IPS DF 19.7 (cell line): ENCODE measurements at places on chromosomes 7 and 10.

- no peak for DNase-seq
These were observed 45.5 kb downstream of the CAMK2B start for GRCh38 chr7:44279731-44280505.

GRCh38 chr10:105063796-105064195 is 422.7 kb downstream of the SORCS3 start:
- peak; percentile 40 for DNase-seq

GRCh38 chr7:38753347-38753746 is 122.2 kb upstream of the AMPH start:
- DNase-seq = no peak

DNA sequence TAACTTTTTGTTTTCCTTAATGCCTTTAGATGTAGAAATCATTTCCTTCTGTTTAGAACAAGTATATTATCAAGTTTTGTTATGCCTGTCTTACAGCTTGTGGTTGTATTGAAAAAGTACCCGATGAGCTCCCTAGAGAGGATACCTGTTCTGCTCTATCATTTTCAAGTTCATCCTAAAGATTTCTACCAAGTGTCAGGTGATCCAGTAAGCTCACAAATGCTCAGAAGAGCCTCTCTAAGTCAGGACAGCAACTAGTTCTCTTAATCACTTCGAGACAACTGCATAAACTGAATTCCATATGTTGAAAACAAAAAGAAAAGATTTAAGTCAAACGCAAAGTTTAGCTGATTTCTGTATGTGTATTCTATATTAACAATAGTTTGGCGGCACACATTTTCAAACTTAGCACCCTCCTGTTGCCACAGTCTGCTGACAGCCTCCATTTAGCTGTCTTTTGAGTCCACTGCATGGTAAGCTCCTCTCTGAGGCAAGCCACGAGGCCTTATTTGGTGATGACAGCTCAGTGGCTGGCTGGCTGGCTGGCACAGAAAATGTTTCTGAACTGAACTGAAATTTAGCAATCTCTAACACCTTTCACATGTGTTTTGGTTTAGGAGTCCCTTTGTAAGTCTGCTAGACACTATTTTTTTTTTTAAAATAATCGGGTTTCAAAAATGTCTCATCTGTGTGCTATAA is 59.4 kb downstream of the SEMA3C start:
- no peak for DNase-seq

DNA sequence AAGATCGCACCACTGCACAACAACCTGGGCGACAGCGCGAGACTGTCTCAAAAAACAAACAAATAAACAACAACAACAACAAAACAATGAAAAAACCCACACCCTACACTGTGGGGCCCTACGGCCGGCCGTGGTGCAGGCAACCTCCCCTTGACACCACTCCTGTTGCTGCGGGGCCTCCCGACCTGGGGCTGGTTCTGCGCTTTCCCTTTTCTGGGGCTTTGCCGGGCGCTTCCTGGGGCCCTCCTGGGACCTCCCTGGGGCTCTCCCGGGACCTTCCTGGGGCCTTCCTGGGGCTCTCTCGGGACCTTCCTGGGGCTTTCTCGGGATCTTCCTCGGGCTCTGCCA is 46.6 kb downstream of the INSIG1 start:
- DNase-seq = no peak

- no peak for DNase-seq
These were observed 12.9 kb upstream of the ZMIZ1 start for GRCh38 chr10:79055892-79056291.

- DNase-seq = no peak
These were observed 4.5 kb upstream of the MGAM start for GRCh38 chr7:141991140-141991539.

DNA sequence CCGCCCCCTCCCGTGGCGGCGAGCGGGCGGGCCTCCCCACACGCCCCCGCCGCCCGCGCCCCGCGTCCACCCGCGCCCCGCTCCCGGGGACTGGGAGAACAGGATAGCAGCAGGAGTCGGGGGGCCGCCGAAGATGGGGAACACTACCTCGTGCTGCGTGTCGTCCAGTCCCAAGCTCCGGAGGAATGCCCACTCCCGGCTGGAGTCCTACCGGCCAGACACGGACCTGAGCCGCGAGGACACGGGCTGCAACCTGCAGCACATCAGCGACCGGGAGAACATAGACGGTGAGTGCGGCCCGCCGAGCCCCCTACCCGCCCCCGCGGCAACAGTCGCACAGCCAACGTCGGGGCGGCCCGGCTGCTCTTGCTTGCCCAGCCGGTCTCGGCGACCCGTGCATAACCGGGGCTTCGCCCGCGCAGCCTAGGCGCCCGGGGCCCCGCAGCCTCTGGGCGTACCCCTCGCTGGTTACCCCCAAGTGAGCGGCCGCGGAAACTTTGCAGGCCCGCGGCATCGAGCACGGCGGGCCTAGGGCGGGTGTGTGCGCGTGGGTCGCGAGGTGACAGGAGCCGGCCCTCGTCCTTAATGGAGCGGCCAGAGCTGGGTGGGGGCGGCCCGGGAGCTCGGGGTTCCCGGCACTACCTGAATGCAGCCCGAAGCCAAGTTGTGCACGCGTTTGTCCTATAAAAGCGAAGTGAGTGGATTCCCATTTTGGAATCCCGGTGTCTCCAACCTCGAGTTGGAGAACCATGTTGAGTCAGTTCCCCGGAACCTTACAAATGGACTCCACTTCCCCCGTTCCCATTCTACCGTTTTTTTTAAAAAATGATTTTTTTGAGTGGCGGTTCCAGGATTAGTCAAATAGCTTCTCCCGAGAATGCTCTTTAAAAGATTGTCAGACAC is 863 bp downstream of the CCNY start:
- no peak for DNase-seq

GRCh38 chr10:16195178-16195769 is 241.5 kb upstream of the PTER start:
- no peak for DNase-seq

- no peak for DNase-seq
These were observed 1138.5 kb upstream of the PHF14 start for GRCh38 chr7:9835199-9835598.

GRCh38 chr7:107172276-107173032 is 3.7 kb downstream of the HBP1 start:
- DNase-seq = no peak

GRCh38 chr10:88849234-88849633 is 2.4 kb downstream of the ANKRD22 start:
- no peak for DNase-seq

GRCh38 chr10:28155726-28156125 is 147.1 kb downstream of the MPP7 start:
- no peak for DNase-seq

DNA sequence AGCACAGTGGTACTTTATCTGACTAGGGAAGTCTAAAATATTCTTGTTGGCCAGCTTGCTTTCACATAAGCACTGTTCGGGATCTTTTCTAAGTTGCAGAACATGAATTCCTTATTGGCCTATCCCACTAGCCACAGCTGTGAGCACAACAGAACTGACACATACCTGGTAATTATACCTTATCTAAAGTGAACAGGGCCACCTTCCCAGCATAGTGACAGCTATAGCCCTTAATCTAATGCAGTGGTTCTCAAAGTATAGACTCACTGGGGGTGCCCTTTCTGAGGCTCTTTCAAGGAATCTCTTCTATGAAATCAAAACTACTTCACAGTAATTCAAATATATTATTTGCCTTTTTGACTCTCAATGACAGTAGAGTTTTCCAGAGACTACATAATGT is 184.7 kb upstream of the KAT6B start:
- no peak for DNase-seq

DNA sequence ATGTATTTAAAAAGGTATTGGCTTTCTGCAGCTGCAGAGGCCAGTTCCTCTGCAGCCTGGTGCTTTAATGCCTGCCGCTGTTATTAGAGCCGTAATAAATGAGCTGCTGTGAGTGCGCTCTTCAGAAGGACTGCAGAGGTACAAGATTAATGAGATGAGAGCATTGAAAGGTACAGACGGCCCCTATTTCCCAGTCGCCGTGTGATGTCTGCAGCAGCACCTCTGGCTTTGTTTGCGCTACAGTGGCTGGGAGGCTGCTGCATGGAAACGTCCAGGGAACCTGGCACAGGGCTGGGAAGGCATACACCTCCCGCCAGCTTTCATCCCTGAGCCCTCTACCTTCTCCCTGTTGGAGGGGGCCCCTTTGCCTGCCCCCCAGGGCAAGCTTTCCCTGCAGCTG is 383.8 kb upstream of the ZMIZ1 start:
- DNase-seq = no peak

DNA sequence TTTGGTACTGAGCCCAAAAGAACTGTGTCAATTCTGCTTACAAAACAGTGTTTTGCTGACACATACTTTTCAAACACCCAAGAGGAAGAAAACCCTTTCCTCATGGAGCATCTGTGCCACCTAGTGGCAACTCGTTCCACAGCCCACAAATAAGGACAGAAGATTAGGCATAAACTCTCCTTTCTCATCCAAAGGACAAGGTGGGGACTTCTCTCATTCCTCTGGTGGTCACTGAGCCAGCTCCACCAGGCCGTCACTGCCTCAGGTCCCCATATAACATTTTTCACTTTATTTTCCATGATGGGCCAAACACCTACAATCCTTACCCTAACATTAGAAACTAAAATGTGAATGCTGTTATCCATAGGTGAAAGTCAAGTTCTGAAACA is 76.9 kb downstream of the RNF216 start:
- peak; percentile 47 for DNase-seq

DNA sequence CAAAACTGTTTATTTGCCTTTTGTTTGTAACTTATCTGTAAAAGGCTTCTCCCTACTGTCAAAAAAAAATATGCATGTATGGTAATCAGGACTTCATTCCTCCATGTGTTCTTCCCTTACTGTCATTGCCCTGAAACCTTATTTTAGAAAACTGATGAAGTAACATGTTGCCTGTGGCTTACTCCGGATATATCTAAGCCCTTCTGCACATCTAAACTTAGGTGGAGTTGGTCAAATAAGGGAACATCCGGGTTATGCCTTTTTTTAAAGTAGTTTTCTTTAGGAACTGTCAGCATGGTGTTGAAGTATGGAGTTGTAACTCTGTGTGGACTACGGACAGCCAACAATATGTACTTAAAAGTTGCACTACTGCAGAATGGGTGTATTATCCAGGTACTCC is 6.2 kb downstream of the SAR1A start:
- DNase-seq = no peak

- DNase-seq = no peak
These were observed 7.9 kb downstream of the WEE2 start for GRCh38 chr7:141715794-141716689.

DNA sequence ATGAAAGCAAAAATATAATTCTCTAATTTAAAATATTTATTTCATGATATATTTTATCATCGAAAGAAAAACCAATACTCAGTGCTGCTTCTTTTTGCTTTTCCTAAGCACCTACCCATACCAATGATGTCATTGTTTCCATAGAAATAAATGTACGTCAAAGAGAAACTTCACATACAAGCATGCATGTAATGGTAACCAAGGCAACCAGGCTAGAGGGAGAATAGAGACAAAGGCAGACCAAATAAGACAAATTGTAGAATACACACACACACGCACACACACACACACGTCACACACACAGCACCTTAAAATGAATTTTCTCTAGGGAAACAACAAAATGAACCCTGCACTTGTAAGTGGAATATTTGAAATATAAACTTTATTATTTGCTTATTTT is 75.5 kb downstream of the MACC1 start:
- DNase-seq = no peak

- no peak for DNase-seq
These were observed 142.9 kb downstream of the EMX2 start for GRCh38 chr10:117685431-117685830.

- DNase-seq = no peak
These were observed 6.9 kb upstream of the PRKAG2 start for GRCh38 chr7:151883857-151884256.

GRCh38 chr7:105173586-105173985 is 159.6 kb downstream of the KMT2E start:
- DNase-seq = no peak

GRCh38 chr7:151379534-151380198 is 30.2 kb downstream of the WDR86 start:
- DNase-seq = no peak

- no peak for DNase-seq
These were observed 63.7 kb upstream of the CREB5 start for GRCh38 chr7:28348636-28349035.

DNA sequence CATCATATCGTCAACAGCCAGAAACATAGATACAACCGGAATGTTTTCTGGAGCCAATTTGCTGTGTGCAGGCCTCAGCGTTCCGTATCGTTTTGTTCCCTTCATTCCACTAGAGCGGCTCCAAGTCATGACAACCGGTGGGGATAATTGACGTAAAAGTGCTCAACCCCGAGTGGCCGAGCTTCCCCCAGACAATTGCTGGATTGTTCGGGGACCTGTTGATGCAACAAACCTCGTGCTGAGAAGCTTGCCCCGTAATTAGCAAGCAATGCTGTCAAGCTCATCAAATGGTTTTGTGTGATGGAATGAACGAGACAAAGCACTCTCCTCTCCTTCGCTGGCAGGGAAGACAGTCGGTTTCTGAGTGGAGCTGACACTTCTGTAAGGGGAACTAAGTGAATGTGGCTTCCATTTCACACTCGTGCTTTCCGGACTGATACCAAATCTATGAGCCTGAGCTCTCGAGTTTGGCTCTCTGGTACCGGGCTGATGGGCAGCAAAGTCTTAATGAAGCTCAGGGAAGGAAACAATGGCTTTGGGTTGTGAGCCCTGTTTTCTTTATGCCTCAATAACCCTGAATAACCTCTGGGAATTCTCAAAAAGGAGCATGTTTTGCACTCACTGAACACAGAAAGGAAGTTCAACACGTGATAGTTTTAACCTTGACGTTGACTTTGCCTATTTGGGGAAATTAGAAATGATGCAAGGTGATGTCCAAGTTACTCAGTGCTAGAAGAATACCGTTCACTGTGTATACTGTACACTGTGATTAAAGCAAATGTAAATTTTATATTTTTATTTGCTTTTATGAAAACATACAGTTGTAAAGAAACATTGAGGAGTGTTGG is 220.5 kb downstream of the BAMBI start:
- DNase-seq = no peak

DNA sequence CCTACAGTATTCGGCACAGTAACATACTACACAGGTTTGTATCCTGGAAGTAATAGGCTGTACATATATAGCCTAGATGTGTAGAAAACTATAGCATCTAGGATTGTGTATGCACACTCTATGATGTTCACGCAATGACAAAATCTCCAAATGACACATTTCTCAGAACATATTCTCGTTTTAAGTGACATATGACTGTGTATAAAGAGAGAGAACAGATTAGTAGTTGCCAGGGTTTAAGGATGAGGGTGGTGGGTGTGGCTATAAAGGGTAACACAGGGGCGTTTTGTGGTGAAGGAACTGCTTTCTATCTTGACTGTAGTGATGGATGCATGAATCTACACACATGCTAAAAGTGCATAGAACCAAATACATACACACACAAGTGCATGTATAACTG is 101.2 kb downstream of the ARL4A start:
- no peak for DNase-seq
